SK-N-SH (cell line): ENCODE measurements at places on chromosomes 4 and X.

DNA sequence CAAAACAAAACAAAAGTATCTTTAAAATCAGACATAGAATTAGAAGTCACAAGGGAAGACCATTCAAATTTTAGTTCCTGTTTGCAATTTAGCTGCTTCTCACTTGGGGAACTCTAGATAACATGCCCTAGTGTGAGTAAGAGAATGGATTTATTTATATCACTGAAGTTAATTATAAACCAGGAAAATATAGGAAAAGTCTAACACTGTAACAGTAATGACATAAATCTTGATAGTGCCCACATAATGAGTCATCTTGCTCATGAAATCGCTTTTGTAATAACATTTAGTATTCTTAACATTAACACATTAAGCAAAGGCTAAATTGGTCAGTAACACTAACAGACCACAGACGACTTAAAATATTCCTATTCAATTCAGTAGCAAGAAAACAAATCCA lies 710.7 kb downstream of the STPG2 start:
- no peak for DNase-seq

DNA sequence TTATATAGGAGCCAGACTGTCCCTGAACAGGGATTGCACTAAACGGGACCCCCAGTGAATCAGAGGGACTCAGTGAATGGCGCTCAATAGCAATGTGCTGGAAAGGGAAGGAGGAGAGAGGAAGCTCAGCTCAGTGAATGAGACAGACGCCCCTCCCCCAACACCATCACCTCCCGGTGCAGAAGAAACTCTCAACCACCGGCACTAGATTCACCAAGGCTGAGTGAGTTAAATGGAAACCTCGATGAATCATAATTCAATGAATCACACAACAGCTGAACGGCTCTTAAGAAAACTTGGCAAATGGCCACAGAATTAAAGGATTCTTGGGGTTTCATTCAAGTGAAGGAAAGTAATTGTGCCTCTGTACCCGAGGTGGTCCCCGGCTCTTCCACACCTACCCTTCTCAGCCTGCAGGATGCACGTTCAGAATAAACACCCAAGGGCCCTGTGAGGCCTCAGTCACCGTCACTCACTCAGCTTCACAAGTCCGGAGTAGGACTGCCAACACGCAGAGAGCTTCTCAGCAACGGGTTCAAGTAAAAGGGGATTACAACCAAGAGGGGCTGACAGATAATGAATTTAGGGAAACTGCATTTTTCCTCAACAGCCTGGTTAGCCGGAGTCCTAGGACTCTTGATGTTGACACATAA lies 29.3 kb downstream of the CRMP1 start:
- DNase-seq = no peak

DNA sequence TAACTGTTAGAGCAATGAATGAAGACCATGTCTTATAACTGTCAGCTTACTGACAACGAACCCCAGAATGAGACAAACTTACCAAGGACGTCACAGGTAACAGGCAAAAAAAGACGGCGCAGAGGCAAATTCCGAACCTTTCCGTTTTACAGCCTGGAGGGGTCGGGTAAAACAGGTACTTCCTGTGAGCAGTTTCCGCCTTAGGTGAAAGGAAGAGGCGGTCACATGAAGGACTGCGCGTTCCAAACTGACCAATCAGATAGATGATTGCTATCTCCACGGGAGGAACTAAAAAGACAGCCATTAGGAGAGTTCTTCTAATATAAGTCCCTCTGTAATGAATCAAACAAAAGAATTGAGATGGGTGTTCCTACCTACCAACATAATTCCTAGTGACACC lies at the start of gene COX7B2:
TSS of gene COX7B2 (minus strand) at position 168 of the 400 bp plus-strand sequence. CDS start 174,053 bp downstream, outside the sequence.
- DNase-seq = no peak

GRCh38 chr4:22625311-22625710 lies 67.4 kb upstream of the GBA3 start:
- no peak for DNase-seq

- peak; percentile 47 for DNase-seq
Measured at GRCh38 chr4:8847764-8848163, 23.9 kb downstream of the HMX1 start.

DNA sequence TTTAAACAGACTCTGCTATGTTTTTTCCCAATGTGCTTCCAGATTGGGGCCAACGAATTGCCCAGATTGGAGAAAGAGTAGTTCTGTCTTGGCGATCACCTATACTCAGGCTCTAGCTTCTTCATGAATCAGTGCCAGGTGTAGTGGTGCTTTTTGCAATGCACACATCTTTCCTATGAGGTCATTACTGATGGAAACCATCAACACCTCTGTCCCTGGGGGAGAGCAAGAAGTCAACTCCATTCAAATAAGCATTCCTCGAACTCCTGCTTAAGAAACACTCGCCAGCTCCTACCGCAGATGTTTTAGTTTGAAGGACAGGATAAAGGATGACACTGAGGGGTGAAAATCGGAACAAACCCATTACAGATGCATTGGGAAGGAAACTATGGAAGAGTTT lies 156.5 kb upstream of the DKK2 start:
- no peak for DNase-seq

GRCh38 chr4:26238426-26238777 lies 82.4 kb upstream of the RBPJ start:
- DNase-seq = no peak

- no peak for DNase-seq
Measured at GRCh38 chrX:33032700-33033099, 178.6 kb downstream of the DMD start.

- no peak for DNase-seq
Measured at GRCh38 chrX:10929747-10930146, 181.4 kb upstream of the HCCS start.

DNA sequence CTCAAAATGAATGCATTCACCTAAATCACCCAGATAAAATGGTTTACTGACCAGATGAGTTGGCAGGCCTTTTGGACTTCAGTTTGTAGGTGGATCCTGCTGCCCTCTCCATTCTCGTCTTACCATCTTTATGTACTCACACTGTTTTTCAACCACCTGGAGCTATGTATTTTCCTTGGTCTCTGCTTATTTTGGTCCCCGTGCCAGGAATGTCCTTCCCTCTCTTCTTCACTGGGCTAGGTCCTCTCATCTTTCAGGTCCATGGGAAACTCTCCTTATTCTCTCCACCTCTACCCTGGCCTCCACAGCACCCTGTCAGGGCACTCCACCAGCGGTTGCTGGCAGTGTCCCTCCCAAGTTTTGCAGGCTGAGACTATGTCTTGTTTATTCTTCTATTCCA lies 2.6 kb downstream of the GPRIN3 start:
- no peak for DNase-seq

DNA sequence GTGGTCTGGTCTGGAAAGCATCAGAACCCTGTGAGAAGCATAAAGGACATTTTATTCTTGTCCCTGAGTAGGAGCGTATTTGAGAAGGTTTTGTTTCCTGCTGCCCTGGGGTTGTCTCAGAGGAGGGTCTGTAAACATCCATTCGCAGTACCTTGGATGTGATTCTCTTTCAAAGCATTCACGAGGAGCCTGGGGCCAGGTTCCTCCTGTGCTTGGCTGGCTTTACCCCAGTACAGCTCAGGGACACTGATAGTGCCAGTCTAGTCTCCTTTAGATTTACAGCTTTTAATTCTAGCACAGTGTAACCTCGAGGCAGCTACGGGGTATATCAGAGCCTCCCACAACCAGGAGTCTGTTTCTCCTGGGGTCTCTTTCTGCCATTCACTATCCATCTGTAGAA lies 2.7 kb downstream of the CLRN2 start:
- no peak for DNase-seq

DNA sequence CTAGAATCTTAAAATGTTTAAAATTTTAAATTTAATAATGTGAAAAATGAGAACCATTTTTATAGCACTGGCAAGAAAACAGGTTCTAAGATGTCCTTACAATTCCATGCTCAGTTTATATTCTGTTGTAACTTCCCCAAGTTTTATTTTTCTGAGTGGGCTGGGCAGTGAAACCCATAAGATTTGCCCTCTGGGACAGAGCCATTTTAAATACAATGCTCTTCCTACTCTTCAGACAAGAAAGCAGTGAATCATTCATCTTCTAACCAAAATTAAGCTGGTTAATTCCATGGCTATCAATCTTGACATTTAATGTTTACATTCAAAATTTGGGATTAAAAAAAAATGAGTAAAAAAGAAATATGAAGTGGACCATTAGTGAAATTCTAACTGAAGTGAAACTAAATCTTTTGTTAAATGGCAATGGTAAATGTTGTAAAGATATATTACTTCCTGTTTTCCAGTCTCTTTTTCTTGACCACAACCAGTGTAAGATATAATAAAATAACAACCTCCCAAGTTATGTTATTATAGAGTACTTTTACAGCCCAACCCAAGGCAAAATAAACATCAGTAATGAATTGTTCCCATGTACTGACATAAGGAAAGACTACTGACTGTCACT lies 37.2 kb upstream of the PTPN13 start:
- DNase-seq = no peak

GRCh38 chr4:40848251-40848650 lies 98.5 kb downstream of the NSUN7 start:
- no peak for DNase-seq

DNA sequence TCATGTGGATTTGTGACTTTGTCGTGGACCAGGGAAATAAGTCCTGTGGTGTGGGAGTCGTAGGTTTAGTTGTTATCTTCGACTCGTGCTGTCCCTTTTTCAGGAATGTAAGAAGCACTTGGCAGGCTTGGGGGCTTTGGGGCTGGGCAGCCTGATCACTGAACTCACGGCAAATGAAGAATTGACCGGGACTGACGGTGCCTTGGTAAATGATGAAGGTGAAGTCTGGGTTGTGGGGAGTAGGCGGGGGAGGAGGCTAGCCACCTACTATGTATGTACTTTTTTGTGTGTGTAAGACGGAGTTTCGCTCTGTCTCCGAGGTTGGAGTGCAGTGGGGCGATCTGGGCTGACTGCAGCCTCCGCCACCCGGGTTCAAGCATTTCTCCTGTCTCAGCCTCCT lies 1.2 kb downstream of the TAF1 start:
- no peak for DNase-seq

DNA sequence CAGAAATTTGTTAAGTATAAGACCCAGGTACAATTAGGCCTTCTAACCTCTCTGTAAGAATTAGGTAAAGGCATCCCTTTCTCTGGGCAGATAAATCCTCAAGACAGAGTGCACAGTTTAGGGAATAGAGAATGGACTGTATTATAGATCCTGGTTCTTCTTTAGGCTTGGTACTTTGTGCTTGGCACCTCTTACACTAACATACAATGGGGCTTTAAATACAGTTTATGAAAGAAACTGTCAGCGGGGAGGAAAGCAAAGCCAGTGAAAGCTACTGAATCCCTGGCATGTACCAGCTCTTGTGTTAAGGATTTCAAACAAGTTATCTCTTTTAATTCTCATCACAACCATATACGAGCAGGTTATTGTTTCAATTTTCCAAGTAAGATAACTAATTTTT lies 1350.0 kb downstream of the ADGRL3 start:
- DNase-seq = no peak

DNA sequence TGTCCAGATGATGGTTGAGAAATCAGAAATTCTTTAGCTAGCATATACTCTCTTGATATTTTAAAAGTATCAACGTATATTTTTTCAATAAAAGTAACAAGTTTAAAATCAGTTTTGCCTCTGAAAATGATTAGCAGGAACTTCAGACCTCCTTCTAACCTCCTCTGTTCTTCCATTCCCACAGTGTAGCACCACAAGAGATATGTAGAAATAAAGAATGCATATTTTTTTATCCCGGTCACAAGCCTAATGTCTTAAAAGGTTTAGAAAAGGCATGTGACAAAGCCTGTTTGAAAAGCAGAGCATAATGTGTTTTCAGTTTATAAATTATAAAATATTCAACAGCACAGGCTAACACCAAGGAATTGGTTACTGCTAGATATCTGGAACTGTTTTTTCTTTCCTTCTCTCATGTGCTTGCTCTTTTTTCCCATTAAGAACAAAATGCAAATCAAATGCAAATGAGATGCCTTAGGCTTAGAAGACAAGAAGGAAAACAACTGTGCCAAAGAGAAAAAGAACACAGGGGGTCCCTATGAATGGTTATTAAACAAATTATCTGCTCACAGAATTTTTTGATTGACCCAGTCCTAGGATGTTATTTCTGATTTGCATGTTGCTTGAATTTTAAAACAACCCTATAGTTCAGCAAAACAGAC lies 351.7 kb upstream of the FAM241A start:
- DNase-seq = no peak

- DNase-seq = no peak
Measured at GRCh38 chr4:169201222-169202144, 69.3 kb downstream of the SH3RF1 start.

- no peak for DNase-seq
Measured at GRCh38 chr4:42123071-42123644, 29.3 kb downstream of the BEND4 start.

DNA sequence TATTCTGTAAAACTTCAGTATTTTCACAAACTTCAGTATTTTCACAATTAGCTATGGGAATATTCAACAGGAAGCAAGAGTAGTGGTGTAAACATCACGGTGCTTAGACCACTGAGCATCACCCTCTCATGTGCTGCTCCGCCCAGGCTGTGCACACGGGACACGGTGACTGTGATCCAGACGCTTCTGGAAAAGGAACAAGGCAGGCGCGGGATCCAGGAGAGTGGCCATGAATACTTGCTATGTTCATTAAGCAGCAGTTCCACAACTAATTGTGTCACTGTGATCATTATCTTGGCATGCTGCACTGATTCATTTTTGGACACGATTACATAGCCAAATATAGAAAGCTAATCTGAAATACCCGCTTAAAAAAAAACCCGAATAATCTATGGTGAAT lies 19.6 kb upstream of the FAT1 start:
- DNase-seq = no peak

DNA sequence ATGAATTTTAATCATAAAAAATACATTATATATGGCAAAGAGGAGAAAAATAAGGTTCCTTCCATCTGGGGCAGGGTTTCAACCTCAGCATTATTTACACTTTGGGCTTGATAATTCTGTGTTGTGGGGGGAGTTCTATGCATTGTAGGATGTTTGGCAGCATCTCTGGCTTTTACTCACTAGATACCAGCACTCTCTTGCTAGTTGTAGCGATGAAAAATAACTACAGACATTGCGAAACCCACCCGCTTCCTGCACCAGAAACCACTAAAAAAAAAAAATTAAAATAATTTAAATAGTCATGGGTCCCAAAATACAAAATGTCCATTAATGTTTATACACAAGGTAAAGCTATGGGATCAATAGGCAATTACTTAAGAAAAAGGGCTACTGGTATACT lies 52.7 kb downstream of the PPP3CA start:
- DNase-seq = no peak
